ENCODE measurements at places on chromosomes 6 and 20. TPM values are rescaled to one million over a fixed set of nuclear protein-coding genes. Genes with fewer than 3 reads are reported as not detected.

Gene CLDN20
- total RNA-seq = not detected

Gene C6orf52
- total RNA-seq = 1.7 TPM

Gene PLTP
- 1.8 TPM for total RNA-seq

Gene TCF21
- 0.04 TPM for total RNA-seq

Gene TP53TG5
- not detected for total RNA-seq

Gene TRIM10
- not detected for total RNA-seq

Gene TNFRSF21
- 11.7 TPM for total RNA-seq

Gene ACTL10
- total RNA-seq = not detected

Gene RIPPLY2
- 0.46 TPM for total RNA-seq

Gene RAET1G
- 7.9 TPM for total RNA-seq

Gene NR2E1
- total RNA-seq = 0.07 TPM

Gene CLPSL2
- total RNA-seq = 0.80 TPM

Gene GJA10
- not detected for total RNA-seq

Gene FKBP5
- total RNA-seq = 154 TPM

Gene IYD
- total RNA-seq = 0.18 TPM

Gene RSPO3
- total RNA-seq = 81.4 TPM

Gene PHACTR3
- 0.73 TPM for total RNA-seq

Gene ANGPT4
- 0.04 TPM for total RNA-seq

Gene HLA-DOA
- 0.09 TPM for total RNA-seq

Gene JAG1
- total RNA-seq = 49.0 TPM

Gene GRIK2
- total RNA-seq = 0.56 TPM

Gene MAN1A1
- 0.03 TPM for total RNA-seq

Gene LY6G6F
- total RNA-seq = not detected

Gene SIRPD
- not detected for total RNA-seq

Gene TOP1
- 240 TPM for total RNA-seq

Gene GGT7
- 7.8 TPM for total RNA-seq

Gene ZNF831
- not detected for total RNA-seq

Gene GRM1
- not detected for total RNA-seq

Gene ASIP
- not detected for total RNA-seq

Gene GPLD1
- total RNA-seq = 0.45 TPM

Gene CCDC28A
- 11.7 TPM for total RNA-seq

Gene OR12D3
- total RNA-seq = not detected

Gene POM121L2
- not detected for total RNA-seq

Gene BPIFB1
- not detected for total RNA-seq

Gene PAK5
- total RNA-seq = not detected

Measured in A549 treated with dexamethasone at 1 μM for 4 hours (cell line).